ENCODE measurements at places on chromosomes 2 and 18.

DNA sequence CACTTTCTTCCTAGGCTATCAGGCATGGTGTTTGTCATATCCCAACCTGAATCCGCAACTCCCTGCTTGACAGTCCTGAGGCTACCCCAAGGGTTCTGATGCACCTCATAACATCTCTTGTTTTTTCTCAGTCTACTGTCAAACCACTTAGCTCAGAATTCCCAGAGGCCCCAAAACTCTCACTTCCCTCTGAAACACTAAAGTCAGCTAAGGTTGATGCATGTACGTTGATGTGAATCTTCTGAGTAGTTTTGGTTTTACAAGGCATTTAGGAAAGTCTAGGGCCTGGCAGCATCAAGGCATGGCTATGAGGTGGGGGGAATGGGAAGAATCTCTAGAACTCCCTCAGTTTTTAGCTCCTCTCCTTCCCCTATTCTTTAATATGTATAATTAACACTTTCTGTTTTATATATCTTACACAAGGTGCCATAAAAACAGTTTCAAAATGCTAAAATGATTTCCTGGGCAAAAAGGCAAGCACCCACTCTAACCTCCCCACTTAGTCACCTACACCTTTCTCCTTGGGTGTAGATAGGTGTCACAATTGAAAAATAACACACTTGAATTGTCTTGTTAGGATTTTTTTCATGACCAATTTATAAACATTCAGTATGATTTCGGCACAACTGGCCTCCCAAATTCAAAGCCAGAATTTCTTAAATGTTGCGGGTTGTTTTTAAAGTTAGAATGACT lies 71.4 kb upstream of the TANK start:
- DNase-seq: no peak

DNA sequence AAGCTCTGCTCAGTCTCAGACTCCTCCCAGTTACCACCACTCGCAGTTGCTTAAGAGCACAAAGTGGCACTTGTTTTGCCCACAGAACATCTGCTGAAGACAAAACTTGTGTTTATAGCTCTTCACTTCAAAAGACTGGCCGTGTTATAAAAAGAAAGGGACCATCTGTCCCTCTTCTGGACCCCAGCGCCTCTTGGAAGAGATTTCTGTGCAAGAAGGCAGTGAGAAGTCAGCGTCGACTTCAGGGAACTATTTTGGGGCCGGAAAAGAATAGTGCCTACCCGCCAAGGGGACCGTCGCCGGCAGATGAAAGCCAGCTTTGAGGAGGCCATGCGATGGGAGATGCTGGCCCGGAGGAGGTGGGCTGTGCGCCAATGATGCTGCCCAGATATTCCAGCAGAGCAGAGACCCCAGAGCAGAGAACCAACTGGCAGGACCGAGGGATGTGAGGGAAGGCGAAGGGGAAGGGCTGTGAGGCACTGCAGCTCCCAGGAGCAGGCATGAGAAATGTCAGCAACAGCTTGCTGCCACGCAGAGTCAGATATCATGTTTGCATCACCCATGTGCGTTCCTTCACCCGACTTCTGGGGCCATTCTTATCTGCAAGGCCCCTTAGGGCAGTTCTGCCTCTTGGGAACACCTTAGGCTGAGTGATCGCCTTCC lies 270.9 kb downstream of the ATAD2B start:
- no peak for DNase-seq

DNA sequence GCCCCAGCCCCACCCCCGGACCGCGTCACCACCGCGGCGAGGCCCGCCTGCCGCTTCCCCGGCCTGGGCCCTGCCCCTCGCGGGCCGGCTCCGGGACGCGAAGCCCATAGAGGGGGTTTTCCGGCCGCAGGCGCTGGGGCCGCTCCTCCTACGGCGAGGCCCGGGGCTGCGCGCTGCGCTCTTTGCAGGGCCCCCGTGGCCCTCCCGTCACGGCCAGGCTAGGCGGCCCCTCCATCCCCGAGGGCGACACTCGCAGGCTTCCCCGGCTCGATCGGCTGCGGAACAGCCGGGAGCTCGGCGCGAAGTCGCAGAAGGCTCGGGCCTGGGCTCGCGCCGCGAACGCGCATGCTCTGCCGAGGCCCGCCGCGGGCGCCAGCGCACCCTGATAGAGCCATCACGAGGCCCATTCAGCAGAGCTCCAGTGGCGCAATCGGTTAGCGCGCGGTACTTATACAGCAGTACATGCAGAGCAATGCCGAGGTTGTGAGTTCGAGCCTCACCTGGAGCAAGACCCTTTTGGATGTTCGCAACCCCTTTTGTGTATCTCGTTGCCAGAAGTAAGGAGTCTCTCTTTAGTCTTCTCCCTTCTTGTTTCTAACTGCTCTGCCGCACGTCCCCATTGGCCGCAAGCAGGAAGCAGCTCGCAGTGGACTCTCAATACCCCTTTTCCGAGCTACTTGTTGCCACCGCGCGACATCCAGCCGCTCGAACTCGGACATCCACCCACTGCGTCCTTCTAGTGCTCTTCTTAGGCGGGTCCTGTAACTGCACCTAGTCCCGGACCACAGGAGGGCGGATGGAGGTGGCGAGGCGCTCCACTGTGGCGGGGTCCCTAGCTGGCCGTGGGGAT lies 18.0 kb upstream of the HAAO start:
- peak; percentile 99 for DNase-seq

DNA sequence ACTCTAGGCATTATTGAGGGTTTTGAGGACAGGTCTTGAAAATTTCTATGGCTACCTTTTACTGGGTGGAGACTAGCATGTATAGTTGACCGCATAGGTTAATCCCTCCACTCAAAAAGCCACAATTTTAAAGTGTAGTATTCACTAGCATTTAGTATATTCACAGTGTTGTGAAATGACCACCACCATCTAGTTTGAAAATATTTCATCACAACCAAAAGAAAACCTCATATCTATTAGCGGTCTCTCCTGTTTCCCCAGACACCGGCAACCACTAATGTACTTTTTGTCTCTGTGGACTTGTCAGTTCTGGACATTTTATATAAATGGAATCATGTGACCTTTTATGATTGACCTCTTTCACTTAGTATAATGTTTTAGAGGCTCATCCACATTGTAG lies 53.9 kb downstream of the MSH2 start:
- DNase-seq: no peak

- no peak for DNase-seq
Measured at GRCh38 chr2:200319548-200320337, 13.2 kb downstream of the SPATS2L start.

DNA sequence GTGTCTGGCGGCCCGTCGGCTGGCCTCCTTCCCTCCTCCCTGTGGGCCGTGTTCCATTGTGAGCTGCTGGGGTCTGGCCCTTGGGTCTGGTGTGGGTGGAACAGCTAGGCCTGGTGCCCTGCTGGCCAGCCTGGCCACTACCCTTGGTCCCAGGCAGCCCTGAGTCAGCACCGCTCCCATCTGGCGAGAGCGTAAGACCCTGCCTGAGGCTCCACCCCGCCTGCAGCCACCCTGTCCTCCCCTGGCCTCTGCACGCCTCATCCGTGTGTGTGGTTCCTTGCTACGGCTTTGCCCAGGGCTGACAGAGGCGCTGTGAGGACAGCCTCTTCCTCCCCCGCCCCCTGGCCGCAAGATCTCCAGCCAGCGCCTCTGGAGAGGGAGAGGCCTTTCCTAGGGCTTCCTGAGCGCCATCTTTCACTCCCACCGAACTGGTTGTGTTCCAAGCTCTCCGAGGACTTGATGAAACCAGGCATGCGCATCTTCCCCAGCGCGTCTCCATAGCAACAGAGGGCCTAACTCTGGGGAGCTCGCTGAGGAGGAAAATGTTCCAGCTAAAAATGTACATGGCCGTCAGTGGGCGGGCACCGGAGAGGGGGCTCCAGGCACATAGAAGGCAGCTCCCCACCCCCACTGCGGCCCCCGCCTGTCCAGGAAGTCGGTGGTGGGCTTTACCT lies 83.0 kb downstream of the STPG4 start:
- peak; percentile 65 for DNase-seq

GRCh38 chr2:88016960-88017779 lies 823 bp upstream of the RNU2-63P start:
- DNase-seq: no peak

DNA sequence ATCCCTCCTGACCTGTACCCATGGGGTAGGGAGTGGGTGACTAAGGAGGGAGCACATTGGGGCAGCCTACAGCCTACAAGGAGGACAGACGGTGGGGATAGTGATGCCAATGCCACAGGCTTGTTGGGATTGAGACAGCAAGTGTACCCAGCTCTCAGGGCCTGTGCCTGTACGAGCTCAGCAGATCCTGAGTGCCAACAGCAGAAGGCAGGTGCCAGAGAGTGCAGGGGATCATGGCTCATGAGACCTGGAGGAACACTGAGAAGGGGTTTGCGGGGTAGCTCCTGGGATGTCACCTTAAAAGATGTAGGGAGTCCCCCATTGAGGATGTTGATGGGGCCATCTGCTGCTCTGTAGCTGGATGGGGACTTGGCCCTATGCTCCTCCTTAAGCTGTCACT lies 10.3 kb upstream of the SNED1 start:
- DNase-seq: no peak

GRCh38 chr2:120729406-120730399 lies 6.0 kb upstream of the GLI2 start:
- no peak for DNase-seq

DNA sequence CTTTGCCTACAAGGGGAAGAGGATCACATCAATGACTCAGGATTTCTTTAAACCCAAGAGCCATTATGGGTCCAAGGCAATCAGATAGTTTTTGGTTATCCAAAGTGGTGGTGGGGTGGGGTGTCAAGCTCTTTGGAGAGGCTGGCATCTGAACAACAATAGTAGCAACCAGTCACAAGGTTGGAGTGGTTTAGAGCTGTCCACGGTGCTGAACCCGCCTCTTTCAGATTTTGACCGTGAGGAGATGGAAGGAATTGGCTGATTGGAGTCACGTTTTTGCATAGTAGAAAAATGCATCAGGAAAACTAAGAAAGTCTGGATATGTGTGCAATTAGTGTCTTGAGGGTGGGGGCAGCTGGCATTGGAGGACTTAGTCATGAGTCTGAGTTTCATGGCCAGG lies 159.9 kb downstream of the LOXHD1 start:
- DNase-seq: peak; percentile 74

- DNase-seq: no peak
Measured at GRCh38 chr2:215937190-215937589, 76.2 kb downstream of the MREG start.

DNA sequence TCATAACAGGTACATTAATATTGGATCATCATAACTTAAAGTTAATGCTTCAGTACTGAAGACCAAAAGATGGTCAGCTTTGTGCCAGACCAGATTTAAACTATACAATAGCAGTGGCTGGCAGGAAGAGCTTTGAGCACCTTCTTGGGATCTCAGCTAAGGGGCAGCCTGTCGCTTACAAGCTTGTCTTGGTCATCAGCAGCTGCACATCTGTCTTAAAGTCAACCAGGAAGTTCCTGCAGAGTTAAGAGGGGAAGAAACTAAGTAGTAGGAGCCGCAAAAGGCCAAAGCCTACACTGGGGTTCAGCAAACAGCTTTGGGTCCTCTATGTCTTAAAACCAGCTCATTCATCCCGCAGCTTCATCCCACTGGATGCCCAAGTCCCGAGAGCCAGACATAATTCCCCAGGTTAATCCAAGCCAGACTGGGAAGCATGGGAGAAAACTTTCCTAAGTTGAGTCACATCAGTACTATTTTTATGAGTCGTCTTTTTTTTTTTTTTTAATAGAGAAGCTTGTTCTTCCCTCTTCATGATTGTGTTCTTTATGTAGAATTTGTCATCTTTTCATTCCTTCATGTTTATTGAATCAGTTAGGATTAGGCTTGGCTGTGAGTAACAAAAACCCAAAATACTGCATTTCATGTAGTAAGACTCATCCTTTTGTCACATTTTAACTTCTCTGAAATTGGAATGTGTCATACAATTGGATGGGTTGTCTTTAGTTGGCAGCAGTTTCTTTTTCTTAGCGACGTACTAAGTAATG lies 59.3 kb downstream of the SERTAD2 start:
- DNase-seq: no peak

- no peak for DNase-seq
Measured at GRCh38 chr2:70784320-70784719, 6.1 kb downstream of the FIGLA start.

GRCh38 chr18:48711651-48712486 lies 173.0 kb downstream of the CTIF start:
- DNase-seq: peak; percentile 71

- DNase-seq: no peak
Measured at GRCh38 chr2:19733951-19734425, 167.8 kb downstream of the TTC32 start.

- DNase-seq: peak; percentile 55
Measured at GRCh38 chr2:153519257-153519875, 40.8 kb upstream of the RPRM start.

GRCh38 chr2:60095903-60096302 lies 457.6 kb downstream of the BCL11A start:
- no peak for DNase-seq

DNA sequence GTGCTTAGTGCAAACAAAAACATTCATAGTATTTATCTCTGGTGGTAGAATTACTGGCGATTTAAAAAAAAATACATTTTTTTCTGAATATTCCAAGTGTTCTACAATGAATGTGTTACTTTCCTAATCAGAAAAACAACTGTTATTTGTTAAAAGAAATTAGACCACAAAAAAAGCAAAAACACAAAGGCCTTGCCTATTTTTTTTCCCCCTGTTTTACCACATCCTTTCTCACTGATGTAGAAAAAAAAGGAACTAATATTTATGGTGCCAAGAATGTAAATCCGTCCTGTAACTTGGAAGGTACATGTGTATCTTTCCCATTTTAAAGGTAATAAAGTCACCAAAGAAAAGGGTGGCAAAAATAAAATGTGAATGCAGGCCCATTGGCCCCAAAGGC lies 28.4 kb upstream of the MGAT4A start:
- no peak for DNase-seq

DNA sequence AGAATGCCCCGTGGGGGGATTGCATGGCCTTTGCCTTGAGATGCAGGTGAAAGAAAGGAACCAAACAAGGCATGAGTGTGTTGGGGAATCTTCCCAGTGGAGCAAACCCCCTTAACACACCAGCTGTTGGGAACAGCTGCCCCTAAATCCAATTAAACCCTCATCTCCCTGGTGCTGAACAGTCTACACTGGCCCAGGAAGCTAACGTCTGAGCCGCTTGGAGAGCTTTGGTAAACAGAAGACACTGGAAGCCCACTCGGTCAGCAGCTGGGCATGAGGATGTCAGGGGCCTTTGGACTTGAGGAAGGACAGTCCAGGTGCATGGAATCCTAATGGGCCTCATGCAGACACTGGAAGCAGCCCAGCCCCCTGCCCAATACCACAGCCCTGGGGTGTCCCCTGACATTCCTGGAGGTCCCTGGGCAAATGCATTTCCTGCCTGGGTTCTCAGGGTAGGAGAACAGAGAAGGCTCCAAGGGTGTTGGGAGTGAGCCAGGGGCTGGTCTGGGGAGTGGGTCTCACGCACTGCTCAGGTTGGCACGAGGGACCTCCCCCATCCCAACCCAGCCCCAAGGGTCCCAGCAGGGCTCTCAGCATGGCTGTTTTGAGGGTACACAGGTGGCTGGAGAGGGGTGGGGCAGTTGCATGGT lies 37.7 kb downstream of the GBX2 start:
- no peak for DNase-seq

- DNase-seq: no peak
Measured at GRCh38 chr2:108588070-108588668, 53.9 kb downstream of the LIMS1 start.

- DNase-seq: no peak
Measured at GRCh38 chr2:165587335-165587938, 117.9 kb downstream of the CSRNP3 start.
